ENCODE measurements at places on chromosomes 4 and X.

DNA sequence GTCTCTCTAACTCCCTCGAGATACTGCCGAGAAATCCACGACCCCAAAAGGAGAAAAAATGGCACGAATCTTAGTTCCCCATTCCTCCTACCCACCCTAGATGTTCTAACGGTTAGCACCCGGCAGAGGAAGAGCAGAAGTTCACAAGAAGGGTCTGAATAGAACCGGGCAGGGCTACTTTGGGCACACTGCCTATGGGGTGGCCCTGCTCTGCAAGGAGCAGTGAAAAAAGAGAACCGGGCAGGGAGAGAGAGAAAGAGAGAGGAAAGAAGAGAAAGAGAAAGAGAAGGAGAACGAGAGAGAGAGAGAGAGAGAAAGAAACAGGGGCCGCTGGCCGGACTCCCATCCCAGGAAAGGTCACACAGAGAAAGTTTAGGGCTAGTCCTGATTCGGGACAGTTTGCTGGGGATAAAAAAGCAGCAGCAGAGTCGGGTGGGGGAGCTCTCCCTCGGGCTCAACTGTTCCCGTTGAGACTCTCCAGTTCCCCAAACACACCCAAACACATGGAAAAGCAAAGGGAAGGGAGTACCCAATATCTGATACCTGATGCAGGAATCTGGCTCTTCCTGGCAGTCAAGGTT, 468 bp downstream of the GLA start:
- DNase-seq: no peak

GRCh38 chrX:31057291-31057690, 14.6 kb downstream of the FTHL17 start:
- no peak for DNase-seq

DNA sequence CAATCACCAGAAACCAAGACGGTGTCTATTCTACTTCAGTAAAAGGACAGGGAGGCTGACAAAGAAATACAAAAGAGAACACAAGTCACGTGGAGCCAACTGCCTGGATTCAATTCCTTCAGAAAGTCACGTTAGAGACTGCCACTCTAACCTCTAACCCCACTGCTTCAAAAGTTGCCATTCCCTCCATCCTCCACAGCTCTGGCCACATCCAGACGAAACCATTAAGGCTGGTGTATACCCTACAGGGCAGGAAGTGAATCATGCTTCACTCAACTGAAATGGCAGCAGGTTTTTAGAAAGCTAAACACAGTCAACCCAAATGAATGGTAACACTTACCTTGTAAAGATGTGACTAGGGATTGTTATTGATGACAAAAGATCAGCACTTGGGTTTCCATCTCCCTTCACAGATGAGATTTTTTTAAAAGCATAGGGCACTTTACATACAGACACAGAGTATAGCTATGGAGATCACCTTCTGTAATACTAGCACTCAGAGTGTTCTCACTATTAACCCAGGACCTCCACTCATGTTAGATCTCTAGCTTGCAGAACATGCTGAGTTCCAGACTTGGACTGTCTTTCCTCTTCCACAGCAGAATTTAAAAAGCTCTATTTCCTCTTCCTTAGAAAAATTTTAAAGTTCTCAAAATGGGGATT, 37.4 kb downstream of the MAML3 start:
- no peak for DNase-seq

DNA sequence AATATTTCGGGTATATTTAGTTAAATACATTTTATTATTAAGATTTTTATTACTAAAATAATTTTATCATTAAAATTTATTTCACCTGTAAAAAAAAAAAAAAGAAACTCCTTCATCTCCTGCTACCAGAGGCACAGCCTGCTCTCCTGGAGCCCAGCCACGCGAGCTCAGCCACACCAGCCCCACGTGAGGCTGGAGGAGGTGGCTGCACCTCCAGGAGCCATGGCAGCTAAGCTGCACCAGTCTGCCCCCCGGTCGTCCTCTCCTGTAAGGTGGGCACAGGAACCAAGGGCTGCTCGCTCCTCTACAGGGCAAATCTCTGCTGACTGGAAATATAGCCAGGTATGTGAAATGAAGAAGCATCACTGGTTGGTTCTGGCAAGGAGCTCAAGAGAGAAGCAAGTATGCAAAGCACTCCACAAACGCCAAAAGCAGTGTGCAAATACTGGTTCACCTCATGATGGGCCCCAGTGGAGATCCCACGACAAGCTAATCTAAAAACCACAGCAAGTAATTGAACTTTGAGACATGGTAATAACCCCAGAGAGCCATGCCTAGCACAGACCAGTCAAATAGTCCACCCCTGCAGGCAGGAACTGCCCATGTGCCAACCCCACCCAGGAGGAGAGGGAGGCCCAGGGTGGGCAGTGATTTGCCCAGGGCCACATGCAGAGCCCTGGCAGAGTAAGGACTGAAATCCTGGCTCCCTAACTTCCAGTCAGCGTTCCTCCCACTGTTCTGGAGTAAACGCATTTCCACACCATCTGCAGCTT, 90.1 kb downstream of the WFS1 start:
- no peak for DNase-seq

DNA sequence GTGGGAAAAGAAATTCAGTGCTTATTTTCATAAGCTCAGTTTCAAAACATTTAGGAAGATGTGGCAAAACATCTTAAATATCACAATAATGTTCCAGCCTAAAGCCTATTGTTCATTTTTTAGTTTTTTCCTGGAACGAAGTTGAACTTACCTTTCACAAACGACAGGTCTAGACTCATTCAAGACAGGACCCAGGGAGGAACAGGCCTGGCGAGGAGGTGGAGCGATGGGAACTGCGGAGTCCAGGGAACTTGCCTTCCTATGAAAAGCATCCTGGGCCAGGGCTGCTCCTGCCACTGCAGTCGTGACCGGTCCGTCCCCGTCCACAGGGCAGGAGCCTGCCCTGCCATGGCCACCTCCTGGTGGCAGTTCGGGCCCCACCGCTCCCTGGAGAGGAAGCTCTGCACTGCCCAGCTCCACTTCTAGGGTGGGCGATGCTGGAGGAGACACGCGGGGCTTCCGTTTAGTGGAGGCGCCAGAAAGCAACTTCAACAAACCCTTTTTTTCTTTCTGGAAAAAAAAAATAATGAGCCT, 96.7 kb upstream of the CBR4 start:
- DNase-seq: no peak

- no peak for DNase-seq
Measured at GRCh38 chr4:118282692-118283091, 70.1 kb downstream of the PRSS12 start.

Data from CD4-positive, CD25-positive, alpha-beta regulatory T cell (primary cell).